Uterus (tissue), 4 donors: ENCODE measurements at places on chromosomes 4 and X. TPM values are rescaled to one million over a fixed set of nuclear protein-coding genes. Genes with fewer than 3 reads are reported as not detected.

DNA sequence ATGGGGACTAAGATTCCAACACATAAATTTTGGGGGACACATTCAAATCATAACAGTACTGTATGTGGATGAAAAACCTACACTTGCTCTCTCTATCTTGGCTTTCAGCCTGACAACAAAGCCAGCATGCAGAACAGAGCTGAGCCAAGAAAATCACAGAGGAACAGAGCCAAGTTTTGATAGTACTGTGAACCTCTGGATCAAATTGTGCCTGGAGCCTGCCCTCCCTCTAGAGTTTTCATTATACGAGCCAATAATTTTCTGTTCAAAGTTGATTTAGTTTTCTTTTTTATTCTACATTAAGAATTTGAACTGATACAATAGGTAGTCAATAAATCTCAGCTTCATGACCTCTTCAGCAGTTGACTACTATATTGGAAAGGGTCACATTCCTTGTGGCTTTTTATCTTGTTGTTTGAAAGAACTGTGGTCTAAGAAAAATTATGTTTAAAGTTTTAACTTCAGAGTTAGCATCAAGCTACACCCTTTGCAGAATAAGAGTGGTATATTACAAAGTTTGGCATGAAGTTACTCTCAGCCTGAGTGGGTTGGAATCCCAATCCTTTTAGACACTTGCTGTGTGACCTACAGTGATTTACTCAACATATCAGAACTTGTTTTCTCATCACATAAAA is 31.1 kb downstream of the GRID2 start:
- H3K36me3 ChIP-seq: no peaks in the 10 kb centered on the region
- H3K27me3 ChIP-seq: no peaks in the 10 kb centered on the region
- no peak overlapping the region for H3K4me3 ChIP-seq
- no peak for DNase-seq
- no peaks in the 10 kb centered on the region for H3K4me1 ChIP-seq

DNA sequence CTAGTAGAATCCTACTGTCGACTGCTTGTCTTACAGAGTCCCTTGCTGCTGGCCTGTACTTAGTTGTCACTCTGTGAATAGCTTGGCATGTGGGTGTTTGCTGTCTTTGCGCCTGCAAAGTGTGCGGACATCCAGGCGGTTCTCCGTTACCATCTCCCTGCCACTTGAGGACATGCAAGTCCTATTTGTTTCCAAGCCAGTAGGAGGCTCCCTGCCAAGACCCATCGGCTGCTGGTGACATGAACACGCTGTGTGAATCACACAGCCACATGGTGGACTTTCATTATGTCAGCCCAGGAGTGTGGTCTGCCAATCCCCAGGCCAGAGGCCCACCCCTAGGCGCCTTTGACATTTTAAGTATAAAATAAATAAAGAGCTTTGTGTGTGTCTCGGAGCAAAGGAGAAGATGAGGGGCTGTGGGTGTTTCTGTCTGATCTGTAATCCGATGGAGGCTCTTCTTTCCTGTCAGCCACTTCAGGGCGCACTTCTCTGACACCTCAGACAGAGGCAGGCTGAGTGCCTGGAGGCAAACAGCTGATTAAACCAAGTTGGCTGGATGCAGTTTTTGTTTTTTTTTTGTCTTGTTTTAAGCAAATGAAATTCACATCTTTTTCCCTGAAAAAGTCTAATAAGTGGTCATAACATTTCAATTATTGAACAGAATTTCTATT is 51.5 kb downstream of the ALPK1 start:
- no peaks in the 10 kb centered on the region for H3K4me1 ChIP-seq
- H3K27ac ChIP-seq: no peak overlapping the region
- no peaks in the 10 kb centered on the region for H3K36me3 ChIP-seq
- no peak overlapping the region for H3K4me3 ChIP-seq

- DNase-seq: no peak
- no peaks in the 10 kb centered on the region for H3K36me3 ChIP-seq
- no peak overlapping the region for H3K27ac ChIP-seq
- no peaks in the 10 kb centered on the region for H3K27me3 ChIP-seq
- H3K4me3 ChIP-seq: no peak overlapping the region
- H3K4me1 ChIP-seq: no peaks in the 10 kb centered on the region
Observed at GRCh38 chr4:22444813-22445212, 71.1 kb downstream of the ADGRA3 start.

DNA sequence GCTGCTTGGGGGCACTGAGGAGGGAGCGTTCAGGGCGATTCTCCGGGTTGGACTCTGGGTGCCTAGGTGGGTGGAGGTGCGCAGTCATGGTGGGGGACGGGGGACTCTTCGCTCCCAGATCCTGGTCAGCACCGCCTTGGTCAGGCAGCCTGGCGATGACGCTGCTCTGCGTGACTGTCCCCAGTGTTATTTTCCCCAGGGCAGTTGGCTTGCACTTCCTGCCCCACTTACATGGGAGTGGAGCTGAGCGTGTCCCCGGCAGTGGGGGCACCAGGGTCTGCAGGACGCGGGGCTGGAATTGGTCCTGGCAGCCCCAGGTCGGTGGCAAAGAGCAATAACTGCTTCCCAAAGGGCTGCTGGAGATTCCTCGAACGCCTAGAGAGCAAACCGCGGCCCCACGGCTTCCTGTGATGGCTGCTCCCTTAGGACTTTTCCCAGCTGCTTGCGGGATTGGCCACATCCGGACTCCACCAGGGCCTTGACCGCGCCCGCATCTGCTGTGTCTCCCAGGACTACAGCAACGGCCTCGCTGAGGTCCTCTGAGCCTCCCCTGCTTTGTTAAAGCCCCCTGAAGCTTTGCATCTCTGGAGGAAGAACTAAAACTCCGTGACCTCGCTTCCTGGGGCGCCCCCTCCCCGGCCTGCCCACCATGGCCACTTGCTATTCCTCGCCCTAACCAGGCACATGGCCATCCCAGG is 35.3 kb upstream of the GPR78 start:
- no peaks in the 10 kb centered on the region for H3K36me3 ChIP-seq
- no peaks in the 10 kb centered on the region for H3K4me1 ChIP-seq
- H3K27me3 ChIP-seq: no peaks in the 10 kb centered on the region
- H3K27ac ChIP-seq: no peak overlapping the region
- no peak for DNase-seq

- H3K4me3 ChIP-seq: no peak overlapping the region
- no peak overlapping the region for H3K27ac ChIP-seq
- H3K27me3 ChIP-seq: no peaks in the 10 kb centered on the region
- no peak for DNase-seq
- no peaks in the 10 kb centered on the region for H3K4me1 ChIP-seq
Observed at GRCh38 chrX:64186974-64187761, 18.3 kb downstream of the AMER1 start.

Gene ENPP6
- total RNA-seq: 0.97 TPM

Gene LRCH2
- total RNA-seq: 3.3 TPM

Gene ASB5
- not detected for total RNA-seq

DNA sequence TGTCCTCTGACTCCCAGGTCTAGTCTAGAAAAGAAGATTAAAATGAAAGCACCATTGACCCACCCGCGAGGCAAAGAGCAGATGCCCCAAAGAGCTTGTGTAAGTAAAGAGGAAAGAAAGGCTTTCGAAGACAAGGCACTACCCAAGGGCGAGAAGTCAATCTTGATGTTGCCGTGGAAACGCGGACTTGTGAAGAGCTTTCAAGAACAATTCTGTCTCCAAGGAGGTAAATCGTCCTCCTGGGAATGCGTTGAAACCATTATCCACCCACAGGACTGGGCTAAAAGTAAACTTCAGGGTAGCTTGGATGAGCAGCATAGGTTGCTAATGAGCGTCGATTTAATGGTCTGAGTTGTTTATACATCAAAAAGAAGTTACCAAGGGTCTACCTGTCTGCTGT is 189.3 kb downstream of the DHRSX start:
- no peaks in the 10 kb centered on the region for H3K4me1 ChIP-seq
- no peak overlapping the region for H3K4me3 ChIP-seq
- H3K36me3 ChIP-seq: no peaks in the 10 kb centered on the region

DNA sequence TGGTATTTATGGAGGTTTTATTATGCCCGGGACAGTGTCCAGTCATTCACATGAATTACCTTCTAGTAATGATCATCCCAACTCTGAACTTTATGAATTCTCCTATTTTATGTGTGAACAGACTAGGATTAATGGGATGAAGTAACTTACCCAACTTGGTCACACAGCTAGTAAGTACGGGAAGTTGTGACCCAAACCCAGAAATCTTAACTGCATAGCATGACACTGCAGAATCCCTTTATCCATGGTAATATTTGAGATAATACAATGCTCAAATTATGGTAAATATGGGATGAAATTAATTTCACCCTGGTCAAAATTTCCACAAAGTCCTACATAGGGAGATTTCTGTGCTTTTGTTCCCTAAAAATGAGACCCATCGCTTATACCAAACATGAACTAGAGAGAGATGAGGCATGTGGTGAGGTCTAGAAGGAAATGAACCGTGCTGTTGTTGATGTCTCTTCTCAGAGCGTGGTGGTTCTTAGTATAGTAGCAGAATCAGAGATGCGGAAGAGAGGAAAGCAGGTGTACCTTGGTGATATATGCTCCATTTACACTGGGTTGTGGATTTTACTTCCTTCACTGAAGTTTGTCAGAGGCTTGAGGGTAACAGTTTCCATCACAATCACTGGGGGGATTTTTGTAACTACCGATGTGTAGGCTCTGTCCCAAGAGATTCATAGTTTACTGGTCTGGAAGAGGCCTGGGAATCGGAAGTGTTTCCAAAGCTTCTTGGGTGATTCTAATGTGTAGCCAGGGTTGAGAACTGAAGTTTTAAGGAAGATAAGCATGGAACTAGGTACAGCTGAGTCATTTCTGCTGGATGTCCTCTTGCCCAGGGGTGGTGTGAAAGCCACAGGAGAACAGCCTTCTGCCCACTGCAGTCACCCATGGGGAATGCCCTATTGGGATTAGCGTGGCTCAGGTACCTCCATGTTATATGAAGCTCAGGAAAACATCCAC is 30.2 kb upstream of the FAM9C start:
- no peaks in the 10 kb centered on the region for H3K36me3 ChIP-seq
- peaks cover 4% of the 10 kb centered on the region for H3K4me1 ChIP-seq
- no peak for DNase-seq
- no peaks in the 10 kb centered on the region for H3K27me3 ChIP-seq
- H3K4me3 ChIP-seq: no peak overlapping the region

- no peaks in the 10 kb centered on the region for H3K4me1 ChIP-seq
Observed at GRCh38 chr4:11615601-11616000, 186.9 kb upstream of the HS3ST1 start.

DNA sequence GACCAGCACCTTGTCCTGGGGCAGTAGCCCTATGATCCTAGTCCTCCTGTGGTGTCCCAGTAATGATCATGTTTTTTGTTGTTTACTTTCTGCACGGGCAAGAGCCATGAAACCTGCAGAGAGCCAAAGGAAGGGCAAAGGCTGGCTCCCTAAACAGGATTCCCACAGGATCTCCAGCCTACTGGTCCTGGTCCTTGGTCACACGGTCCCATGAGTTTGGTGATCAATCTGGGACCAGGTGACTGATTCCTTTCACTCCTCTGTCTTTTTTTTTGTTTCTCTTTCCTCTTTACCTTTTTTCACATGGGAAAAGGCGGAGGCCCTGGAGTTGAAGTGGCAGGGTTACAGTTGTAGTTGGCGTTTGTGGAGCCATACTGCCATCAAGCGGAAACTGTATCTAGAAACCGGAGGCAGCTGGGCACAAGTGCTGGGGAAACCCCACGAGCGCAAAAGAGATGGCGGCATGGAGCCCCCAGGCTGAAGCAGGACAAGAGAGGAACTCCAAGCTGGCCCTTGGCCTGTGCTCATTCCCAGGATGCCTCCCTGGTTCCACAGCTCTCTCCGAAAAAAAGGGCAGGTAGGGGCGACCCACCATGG is 34.6 kb downstream of the NBDY start:
- H3K36me3 ChIP-seq: no peaks in the 10 kb centered on the region
- no peaks in the 10 kb centered on the region for H3K4me1 ChIP-seq
- H3K4me3 ChIP-seq: peak overlapping the region; percentile 37
- H3K27me3 ChIP-seq: no peaks in the 10 kb centered on the region
- H3K27ac ChIP-seq: peak overlapping the region; percentile 89

DNA sequence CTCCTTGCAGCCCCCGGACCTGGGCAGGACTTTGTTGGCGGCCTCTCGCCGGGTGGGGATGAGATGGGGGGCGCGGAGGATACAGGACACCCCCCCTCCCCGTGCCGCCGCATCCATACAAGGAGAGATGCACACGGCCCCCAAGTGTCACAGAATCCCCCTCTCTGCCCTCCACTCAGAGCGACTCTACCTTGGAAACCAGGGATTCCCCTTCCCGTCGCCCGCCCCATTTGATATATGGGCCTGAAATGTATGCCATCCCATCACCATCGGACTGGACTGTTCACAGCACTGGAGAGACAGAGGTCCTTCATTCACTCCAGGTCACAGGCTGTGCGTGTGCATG is 426 bp downstream of the PORCN start:
- DNase-seq: no peak
- H3K4me1 ChIP-seq: no peaks in the 10 kb centered on the region
- H3K36me3 ChIP-seq: no peaks in the 10 kb centered on the region
- no peaks in the 10 kb centered on the region for H3K27me3 ChIP-seq
- peak overlapping the region; percentile 53 for H3K4me3 ChIP-seq
- peak overlapping the region; percentile 50 for H3K27ac ChIP-seq

Gene TMEM187
- 2.5 TPM for total RNA-seq

- H3K4me3 ChIP-seq: no peak overlapping the region
- no peak overlapping the region for H3K27ac ChIP-seq
- DNase-seq: no peak
- no peaks in the 10 kb centered on the region for H3K27me3 ChIP-seq
Observed at GRCh38 chr4:43682551-43682950, 766.1 kb downstream of the KCTD8 start.

DNA sequence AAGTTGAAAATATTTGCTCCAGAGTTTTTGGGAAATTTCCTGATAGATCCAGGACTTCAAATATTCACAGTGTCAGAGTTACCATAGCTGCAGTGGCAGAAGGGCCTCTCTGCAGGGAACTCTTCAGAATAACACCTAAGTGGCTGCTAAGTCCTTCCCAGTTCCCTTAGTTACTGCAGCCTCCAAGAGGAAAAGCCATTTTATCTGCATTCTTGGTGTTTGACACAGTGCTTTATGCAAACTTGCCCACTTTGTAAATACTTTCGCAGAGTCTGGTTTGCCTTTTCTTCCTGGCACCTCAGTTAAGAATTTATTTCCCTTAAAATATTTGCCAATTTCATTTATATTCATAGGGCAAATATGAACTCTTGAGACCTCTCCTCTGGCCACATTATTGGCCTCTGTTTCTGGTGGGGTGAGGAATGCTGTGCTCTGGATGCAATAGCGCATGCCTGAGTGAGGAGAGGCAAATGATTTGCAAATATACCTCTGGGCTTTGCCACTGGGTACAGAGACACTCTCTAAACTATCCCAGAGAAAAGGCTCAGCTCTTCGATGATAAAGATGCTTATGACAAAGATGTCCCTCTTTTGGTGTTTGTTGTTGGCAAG is 566.3 kb upstream of the NR3C2 start:
- H3K4me3 ChIP-seq: no peak overlapping the region
- H3K27ac ChIP-seq: no peak overlapping the region
- no peaks in the 10 kb centered on the region for H3K4me1 ChIP-seq
- H3K36me3 ChIP-seq: no peaks in the 10 kb centered on the region
- H3K27me3 ChIP-seq: no peaks in the 10 kb centered on the region

Gene XAGE2
- not detected for total RNA-seq

Gene DMP1
- total RNA-seq: not detected
